ENCODE measurements at places on chromosomes 6 and 20.

GRCh38 chr6:73394577-73395354 lies at the start of gene DDX43:
Gene DDX43 (plus strand): TSS chr6:73394828. CDS start chr6:73394906, 78 bp downstream.
- DNase-seq = peak; percentile 85

- no peak for DNase-seq
Observed at GRCh38 chr20:51372966-51373365, 169.6 kb downstream of the NFATC2 start.

- DNase-seq = no peak
Observed at GRCh38 chr20:658202-658601, 5.2 kb upstream of the SRXN1 start.

DNA sequence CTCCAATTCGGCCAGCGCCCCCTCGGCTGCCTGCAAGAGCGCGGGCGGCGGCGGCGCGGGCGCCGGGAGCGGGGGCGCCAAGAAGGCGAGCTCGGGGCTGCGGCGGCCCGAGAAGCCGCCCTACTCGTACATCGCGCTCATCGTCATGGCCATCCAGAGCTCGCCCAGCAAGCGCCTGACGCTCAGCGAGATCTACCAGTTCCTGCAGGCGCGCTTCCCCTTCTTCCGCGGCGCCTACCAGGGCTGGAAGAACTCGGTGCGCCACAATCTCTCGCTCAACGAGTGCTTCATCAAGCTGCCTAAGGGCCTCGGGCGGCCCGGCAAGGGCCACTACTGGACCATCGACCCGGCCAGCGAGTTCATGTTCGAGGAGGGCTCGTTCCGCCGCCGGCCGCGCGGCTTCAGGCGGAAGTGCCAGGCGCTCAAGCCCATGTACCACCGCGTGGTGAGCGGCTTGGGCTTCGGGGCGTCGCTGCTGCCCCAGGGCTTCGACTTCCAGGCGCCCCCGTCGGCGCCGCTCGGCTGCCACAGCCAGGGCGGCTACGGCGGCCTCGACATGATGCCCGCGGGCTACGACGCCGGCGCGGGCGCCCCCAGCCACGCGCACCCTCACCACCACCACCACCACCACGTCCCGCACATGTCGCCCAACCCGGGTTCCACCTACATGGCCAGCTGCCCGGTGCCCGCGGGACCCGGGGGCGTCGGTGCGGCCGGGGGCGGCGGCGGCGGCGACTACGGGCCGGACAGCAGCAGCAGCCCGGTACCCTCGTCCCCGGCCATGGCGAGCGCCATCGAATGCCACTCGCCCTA lies 963 bp downstream of the FOXF2 start:
- DNase-seq = peak; percentile 44

DNA sequence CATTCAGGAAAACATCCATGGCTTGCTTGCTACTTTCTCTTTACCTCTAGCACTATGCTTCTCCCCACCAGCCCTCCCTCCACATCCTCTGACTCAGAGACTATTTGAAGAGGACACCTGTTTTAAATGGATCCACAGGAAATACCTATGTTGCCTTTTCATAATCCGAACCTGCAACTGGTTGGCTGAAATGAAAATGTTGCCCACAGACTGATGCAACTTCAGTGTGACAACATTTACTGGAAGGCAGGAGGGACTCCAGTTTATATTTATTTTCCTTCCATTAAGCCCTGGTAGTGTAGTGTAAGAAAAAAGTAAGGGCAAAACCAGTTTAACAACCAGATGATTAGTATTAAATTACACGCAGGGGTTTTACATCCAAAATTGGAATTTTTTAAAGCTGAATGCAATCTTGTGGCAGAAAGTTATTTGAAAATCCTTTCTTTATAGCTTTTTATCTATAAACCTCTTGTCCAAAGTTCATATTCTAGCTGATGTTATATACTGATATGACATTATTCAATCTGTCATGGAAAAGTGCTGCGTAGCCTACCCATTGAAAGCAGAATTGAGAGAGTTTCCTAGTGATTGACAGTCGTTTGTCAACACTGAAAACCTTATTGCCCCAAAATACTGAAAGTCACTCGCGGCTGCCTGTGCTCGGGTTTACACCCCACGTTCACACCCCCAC lies 881 bp upstream of the AIG1 start:
- DNase-seq = peak; percentile 56

DNA sequence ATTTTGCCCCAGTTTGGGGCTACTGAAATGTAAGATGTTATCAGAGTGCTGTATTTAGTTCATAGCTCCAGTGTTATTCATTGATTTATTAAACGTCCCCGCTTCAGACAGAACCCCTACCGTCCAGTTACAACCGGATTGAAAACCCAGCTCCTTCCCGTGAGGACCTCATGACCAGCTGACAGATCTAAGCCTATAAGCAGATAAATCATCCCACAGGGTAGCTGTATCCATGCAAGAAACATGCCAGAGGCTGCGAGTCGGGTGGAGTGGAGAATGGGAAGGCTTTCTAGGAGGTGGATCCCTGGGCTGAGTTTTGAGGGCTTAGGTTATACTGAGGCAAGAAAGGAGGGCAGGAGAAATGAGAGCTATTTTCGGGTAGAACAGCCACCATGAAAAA lies 260.0 kb downstream of the ARID1B start:
- no peak for DNase-seq

- DNase-seq = no peak
Observed at GRCh38 chr6:14824484-14825275, 421.2 kb upstream of the JARID2 start.

DNA sequence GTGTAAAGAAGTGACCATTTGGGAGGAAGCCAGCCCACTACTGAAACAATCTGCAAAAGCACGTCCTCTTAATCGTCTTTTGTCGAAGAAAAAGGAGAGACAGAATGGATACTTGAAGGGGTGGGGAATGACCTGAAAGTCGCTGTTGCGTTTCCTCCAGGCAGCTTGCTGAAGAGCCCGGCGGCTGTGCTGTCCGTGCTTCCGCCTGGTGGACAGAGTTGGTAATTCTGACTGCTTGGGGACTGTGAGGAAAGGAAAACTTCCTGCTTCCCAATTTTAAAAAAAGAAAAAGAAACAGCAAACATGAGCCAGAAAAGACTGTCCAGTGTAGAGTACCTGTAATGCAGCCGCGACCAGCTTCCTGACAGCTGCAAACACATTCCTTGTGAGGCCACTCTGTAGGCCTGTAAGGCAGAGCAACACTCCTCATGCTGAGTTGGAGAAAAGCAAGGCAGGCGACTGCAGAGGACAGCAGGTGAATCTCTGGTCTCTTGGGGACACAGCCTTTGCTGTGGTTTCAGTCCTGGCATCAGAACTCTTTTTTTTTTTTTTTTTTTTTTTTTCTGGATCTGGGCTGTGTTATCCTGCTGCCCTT lies 251.1 kb upstream of the TBX18 start:
- DNase-seq = peak; percentile 59

DNA sequence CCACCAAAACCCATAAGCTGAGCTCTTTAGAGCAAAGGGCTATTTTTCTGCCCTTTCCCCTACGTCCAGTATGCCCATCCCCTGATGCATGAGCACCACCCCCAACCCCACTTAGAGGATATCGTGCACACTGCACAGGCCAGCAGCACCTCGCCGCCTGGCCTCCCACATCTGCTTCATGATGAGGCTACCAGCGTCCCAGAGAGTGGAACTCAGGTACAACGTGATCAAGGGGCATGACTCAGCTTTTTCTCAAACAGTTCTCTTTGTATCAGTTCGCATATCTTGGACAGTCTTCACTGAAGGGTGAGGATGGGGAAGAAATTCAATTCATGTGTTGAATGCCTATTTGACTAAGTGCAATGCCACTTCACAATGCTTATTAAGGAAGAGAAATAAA lies 81.9 kb upstream of the QKI start:
- no peak for DNase-seq

DNA sequence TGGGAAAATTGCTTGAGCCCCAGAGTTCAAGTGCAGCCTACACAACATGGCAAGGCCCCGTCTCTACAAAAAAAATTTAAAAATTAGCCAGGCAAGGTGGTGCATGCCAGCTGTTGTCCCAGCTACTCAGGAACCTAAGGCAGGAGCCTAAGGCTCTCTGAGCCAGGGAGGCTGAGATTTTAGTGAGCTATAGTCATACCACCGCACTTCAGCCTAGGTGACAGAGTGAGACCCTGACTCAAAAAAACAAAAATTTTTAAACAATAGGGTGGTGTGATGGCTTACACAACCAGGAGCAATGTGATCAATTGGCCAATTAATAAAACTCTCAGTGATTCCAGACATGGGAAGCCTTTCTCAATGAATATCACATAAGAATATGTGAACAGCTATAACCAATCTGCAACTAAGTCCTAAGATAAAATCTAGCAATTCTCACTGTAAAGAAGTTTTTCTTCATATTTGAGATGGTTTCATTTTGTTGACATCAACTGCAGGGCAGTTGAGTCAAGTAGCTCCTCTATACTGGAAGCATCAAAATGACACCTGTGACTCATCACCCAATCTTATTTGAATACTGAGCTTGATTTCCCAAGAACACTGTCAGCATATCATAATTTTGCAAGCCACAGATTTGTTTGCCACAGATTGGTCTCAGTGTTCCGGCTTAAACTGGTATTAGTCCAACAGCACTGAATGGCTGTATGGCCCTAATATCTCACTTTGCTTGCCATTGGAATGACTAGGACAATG lies 169.0 kb upstream of the GJE1 start:
- DNase-seq = no peak

- DNase-seq = peak; percentile 61
Observed at GRCh38 chr6:42720739-42721138, 1.7 kb downstream of the PRPH2 start.

DNA sequence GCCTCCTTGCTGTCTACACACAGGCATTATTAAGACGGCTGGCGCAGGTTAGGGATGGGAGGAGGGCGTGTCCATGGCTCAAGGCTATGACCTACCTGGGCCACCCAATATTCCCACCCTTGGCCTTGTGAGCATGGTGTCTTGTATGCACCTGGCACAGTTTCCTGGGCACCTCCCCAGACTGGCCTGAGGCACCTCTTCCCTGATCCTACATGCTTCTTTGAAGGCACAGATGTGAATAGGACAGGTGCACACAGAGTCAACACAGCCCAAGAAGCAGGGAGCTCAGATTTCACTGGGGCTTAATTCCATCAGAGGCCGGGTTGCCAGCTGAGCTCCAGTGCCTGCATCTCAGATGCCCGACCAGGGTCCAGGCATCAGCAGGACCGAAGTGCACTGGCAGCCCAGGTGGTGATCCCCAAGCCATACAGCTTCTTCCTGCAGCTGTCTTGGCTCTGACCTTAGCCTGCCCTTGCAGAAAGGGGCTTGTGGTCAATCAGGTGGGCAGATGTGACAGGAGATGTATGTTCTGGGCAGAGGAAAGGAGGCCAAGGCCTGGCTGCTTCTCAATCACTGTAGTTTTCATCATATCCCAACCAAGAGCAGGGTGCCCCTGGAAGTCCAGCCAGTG lies 287.7 kb downstream of the CLIC5 start:
- DNase-seq = no peak

GRCh38 chr20:24966317-24967012 lies 17.4 kb downstream of the CST7 start:
- DNase-seq = no peak

DNA sequence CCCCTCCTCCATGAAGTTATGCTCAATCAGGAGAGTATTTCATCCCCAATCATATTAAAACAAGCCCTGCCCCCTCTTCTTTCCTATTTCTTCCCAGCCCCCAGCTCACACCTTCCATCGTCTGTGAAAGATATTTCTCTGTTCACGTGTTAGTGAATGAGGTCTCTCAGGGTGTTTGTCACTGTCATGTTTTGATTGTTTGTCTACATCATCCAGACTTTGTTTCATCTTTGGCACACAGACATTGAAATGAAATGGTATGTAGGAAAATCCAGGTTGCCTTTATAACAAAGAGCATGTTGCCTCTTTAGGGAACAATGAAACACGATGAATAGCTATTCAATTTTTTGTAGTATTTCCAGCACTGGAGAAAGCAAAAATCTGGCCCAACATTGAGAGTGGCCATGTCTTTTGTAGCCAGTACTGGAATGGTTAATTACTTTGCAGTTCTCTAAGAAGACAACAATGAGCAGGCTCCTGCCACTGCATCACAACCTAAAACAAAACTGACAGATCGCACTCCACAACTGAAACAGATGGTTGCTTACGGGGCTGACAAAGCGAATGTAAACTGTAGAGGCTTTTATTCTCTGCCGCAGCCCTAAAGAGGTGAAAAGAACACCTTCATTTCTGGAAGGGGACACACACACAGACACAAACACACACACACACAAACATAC lies 543.6 kb upstream of the CITED2 start:
- DNase-seq = no peak

DNA sequence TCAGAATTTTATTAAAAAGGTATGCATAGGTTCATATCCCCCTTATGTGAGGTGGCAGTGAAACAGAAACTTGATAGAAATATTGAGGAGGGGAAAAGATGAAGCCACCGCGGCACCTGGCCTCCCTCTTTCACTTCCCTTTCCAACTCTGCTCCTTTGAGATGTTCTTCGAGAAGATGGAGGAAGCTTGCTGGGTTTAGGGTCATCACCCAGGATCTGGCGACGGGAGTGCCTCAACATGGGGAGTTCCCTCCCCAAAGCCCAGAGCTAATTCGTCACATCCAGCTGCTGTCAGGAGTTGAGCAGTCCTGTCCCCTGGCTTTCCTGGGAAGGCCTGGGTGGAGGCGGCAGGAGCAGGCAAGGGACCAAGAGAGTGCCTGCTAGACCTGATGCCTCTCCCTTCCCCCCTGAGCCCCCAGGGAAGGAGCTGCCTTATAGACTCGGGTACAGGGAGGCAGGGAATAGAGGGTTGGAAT lies 29.1 kb downstream of the RREB1 start:
- no peak for DNase-seq

DNA sequence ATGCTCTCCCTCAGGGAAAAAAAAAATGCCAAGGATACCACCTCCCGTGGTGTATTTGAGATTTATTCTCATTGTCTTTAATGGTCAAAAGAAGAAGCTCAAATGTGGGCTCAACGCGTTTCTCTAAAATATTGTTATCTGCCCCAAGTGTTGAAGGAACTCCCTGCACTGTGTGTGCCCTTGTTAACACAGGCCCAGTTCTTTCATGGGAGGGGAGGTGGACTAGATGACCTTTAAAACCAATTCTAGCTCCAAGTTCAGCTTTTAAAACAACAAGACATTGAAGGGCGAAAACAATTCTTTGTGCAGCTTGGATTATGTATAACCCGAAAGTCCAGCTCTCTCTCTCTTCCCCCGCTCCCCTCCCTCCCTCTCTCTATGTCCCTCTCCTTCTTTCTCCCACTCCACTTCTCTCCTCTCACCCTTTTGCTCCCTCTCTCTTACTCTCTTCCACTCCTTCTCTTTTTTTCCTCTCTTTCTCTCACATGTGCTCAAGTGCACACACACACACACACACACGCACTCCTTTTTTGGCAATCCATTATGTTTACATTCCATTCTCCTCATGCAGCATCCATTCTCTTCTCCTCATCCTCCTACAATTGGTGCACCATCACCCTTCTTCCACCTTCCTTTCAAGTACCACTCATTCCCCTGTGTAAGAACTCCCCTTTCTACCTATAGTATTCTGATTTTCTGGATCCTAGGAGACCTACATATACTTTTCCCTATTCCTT lies 8.5 kb downstream of the HLA-DMB start:
- DNase-seq = no peak

GRCh38 chr20:31547720-31548298 lies 33.6 kb downstream of the HM13 start:
- DNase-seq = no peak
